ENCODE measurements at places on chromosomes 13 and 19. TPM values are rescaled to one million over a fixed set of nuclear protein-coding genes. Genes with fewer than 3 reads are reported as not detected.

GRCh38 chr19:47650700-47651099 is 41.8 kb downstream of the BICRA start:
- DNase-seq = no peak

GRCh38 chr13:65985612-65986011 is 1244.5 kb downstream of the PCDH9 start:
- no peak for DNase-seq

The HPN gene
- total RNA-seq = 0.85 TPM

The ZNF626 gene
- 2.8 TPM for total RNA-seq

DNA sequence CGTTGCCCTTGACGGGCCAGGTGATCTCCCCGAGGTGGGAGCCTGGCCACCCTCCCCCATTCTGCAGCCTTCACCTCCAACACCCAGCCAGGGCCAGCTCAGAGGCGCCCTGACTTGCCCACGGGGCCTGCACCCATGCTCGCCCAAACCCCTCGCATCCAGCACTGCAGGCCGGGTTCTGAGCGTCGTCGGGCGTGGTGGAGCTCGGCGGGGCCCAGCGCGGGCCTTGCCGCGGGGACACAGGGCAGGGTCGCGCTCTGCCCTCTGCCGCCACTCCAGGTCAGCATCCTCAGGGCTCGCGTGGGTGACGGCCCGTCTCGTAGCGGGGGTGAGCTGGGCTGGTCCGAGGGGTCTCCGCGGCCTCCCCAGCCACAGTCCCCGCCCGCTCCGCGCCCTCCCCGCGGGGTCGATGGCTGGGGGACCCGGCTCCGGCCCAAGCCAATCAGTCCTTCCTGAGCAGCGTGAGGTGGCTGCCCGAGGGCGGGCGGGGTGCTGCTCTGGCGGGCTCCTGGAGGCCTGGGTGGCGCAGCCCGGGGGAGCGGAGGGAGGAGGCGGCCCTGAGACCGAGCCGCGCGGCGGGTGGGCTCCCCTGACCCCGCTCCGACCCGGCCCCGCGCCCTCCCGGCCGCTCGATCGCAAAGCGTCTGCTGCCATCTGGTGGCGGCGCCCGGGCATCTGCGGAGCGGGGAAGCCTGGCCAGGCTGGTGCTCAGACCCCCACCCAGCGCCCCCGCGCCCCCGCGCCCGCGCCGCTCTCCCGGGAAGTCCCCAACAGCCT is 61.4 kb downstream of the CCNE1 start:
- DNase-seq = no peak
